Endodermal cell (in vitro differentiated cells): ENCODE measurements at places on chromosomes 7 and 10.
A peak's percentile ranks its signal among the peaks of the same experiment; 100 is the strongest.

DNA sequence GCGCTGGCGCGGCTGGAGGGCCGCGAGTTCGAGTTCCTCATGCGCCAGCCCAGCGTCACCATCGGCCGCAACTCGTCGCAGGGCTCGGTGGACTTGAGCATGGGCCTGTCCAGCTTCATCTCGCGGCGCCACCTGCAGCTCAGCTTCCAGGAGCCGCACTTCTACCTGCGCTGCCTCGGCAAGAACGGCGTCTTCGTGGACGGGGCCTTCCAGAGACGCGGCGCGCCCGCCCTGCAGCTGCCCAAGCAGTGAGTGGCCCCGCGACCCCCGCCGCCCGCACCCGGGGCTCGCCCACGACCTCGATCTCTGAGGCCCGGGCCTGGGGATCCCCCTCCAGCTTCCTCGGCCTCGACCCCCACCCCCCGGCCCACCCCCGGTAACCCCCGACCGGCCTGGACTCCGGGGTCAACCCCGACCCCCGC lies 537 bp downstream of the FOXK1 start:
- peak; percentile 79 for DNase-seq

DNA sequence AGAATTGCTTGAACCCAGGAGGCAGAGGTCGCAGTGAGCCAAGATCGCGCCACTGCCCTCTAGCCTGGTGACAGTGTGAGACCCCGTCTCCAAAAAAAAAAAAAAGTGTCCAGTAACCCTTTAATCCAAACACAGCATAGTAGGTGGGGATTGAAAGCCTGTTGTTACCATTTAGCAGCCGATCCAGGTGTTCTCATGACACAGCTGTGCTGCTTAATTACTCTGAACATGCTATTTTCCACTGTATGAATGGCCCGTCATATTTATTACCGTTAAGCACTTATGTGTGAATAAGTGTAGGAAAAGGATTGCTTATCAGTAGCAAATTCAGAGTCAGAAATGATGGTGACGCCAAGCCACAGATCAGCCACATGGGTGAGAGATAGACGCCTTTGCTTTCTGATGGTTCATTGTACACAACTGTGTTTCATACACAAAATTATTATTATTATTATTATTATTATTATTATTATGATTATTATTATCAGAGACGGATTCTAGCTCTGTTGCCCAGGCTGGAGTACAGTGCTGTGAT lies 11.6 kb upstream of the ORAI2 start:
- DNase-seq: no peak

GRCh38 chr10:44990302-44990655 lies 10.4 kb upstream of the ZNF22 start:
- DNase-seq: peak; percentile 88

DNA sequence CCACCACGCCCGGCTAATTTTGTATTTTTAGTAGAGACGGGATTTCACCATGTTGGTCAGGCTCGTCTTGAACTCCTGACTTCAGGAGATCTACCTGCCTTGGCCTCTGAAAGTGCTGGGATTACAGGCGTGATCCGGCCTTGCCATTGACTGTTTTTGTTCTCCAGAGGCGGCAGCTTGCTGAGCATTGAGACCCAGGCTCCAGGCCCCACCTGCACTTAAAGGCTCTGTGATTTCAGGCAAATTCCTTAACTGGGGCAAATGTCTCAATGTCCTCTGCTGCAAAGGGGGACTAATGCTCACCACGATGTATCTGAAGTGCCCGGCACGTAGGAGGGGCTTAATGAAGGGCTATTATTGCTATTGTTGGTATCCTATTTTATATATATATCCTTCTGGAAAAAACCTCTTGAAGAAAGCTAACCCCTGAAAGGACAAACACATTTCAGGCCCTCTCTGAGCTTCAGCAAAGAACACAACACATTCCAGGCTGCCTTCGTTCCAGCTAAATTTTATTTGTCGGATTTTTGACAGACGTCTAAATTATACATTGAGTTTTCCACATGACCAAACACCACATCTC lies 29.0 kb downstream of the TRIM8 start:
- DNase-seq: peak; percentile 63

GRCh38 chr10:132774902-132775863 lies 10.8 kb downstream of the NKX6-2 start:
- DNase-seq: peak; percentile 70
